ENCODE measurements at places on chromosomes 3 and 15.
A peak's percentile ranks its signal among the peaks of the same experiment; 100 is the strongest.

DNA sequence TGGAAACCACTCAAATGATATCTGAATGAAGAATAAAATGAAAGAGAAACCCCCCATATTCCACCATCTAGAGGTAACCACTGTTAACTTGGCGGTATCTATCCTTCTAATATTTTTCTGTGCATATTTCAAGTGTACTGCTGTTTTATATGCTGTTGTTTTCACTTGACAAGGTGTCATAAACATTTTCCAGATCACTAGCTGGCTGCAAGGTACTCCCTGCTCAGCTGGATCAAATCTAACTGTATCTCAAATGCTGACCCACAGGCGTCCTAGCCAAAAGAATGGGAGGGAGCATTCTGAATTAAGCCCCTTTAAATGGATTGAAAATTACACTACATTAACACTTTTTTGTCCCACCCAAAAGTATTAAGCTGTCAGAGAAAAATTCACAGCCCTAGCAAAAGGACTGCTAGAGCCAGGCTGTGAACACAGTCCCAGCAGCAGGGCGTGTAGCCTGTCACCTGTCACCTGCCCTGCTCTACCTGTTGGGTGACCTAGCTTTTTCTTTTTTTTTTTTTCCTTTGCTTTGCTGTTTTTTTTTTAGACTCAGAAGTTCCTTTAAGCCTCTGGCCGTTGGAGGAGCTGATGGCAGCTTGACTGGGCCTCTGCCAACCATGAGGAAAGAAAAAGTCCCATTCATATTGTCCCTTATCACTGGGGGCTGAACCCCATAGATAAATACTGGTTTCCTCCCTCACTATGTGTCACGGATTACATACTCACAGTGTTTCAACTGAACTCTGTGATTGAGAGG lies 93.7 kb upstream of the TSC22D2 start:
- no peak for DNase-seq

DNA sequence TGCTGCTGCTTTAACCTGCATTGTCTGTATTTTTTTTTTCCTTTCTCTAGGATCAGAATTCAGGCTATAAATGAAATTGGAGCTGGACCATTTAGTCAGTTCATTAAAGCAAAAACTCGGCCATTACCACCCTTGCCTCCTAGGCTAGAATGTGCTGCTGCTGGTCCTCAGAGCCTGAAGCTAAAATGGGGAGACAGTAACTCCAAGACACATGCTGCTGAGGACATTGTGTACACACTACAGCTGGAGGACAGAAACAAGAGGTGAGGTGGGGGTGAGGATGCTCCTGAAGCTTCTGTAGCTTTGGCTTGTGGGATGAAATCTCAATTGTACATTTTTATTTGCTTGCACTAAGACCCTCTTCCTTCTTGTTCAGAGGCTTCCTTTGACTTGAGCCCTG lies 85.7 kb downstream of the GHSR start:
- DNase-seq = no peak

DNA sequence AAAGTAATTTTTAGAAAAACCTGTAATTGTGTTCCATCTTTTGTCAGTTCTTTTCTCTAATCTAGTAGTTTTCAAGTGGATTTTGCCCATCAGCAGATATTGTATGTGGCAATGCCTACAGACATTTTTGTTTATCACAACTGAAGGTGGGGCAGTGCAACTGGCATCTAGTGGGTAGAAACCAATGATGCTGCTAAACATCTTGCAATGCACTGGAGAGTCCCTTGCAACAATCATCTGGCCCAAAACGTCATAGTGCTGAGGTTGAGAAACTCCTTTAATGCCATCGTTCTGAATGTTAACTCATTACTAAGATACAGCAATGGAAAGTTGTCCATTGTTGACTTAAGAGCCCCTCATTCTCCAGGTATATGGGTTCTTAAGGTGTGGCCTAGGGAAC lies 80.1 kb downstream of the BTD start:
- DNase-seq = no peak

DNA sequence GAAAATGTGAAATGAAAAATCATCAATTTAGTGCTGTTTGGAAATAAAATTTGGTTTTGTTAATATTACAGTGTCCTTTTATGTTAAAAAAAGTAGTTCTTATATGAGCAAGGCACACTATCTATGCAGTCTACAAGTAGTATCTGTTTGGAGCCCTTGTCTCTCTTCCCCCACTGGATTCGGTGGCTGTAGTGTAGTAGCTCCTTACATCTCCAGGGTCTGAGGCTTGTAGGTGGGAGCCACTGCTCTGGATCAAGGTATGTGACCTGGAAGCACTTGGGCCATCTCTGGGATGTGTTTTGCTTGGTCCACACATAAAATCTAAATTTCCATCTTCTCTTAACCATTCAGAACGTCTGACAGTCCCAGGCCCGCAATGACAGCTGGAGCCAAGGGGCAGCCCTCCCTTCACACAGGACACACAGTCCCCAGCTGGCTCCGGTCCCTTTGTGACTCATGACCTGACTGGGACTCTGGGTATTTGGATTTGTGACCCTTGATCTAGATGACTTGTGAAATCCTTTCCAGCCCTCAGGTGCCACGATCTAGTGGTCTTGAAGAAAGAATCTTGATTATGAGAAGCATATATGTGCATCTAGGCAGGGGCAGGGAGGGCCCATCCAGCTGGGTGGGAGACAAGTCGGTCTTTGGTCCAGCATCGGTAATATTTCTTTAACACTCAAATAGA lies 80.0 kb downstream of the USP13 start:
- no peak for DNase-seq

DNA sequence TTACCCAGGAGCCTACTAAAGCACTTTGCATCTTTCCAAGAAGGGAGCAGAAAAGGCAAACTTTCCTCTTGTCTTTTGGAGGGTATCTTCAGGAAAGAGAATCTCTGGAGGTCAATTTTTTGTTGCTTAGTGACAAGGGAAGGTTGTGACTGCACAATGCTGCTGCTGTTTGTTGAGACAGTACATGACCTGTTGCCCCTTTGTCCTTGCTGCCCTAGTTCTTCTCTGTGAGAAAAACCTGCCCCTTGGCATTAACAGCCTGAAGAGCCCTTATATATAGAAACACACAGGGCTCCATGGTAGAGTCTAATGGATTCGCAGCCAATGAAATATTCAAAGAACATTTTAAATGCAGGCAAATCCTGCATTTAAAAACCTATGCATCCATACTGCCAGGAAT lies 20.3 kb downstream of the KLHDC8B start:
- no peak for DNase-seq

DNA sequence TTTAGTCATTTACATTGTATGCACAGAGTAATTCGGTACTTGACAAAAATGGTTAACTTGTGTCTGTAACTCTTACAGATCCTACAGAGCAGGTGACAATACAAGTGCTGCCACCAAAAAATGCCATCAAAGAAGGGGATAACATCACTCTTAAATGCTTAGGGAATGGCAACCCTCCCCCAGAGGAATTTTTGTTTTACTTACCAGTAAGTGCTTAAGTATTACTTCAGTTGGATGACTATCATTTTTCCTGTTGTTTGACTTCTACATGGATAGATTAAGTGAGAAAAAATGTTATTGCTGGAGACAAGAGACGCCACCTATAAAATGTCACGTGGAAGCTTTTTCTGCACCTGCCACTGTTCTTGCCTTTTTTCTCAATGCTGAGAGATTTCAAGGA lies 173.2 kb downstream of the ALCAM start:
- no peak for DNase-seq

GRCh38 chr3:197024881-197025735 lies 4.5 kb downstream of the MELTF start:
- DNase-seq = no peak

- no peak for DNase-seq
These were observed 266.5 kb upstream of the LRTM1 start for GRCh38 chr3:55194376-55194775.

DNA sequence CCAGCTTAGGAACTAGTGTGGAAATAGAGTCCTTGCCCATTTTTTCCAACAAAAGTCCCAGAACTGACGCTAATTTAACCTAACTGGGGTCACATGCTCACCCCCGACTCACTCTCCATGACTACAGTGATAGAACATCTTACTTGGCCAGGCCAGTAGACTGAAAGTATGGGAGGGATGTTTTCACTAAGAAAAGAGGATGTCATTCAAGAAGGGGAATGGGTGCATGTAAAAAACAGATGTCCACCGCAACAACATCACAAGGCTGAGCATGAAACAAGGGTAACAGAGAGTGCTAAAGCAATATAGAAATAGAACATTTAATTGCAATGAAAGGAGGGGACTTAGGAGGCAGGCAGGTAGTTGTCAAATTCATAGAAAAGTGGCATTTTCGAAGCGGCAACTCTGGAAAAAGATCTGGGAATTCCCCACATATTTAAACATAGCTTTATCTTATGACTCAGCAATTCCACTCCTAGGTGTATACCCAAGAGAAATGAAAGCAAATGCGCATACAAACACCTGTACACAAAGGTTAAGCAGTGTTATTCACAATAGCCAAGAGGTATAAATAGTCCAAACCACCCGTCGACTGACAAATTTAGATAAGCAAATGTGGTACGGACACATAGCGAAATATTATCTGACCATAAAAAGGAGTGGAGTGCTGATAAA lies 41.1 kb upstream of the UBE2E2 start:
- no peak for DNase-seq

GRCh38 chr15:39434751-39435238 lies 146.1 kb upstream of the THBS1 start:
- no peak for DNase-seq

DNA sequence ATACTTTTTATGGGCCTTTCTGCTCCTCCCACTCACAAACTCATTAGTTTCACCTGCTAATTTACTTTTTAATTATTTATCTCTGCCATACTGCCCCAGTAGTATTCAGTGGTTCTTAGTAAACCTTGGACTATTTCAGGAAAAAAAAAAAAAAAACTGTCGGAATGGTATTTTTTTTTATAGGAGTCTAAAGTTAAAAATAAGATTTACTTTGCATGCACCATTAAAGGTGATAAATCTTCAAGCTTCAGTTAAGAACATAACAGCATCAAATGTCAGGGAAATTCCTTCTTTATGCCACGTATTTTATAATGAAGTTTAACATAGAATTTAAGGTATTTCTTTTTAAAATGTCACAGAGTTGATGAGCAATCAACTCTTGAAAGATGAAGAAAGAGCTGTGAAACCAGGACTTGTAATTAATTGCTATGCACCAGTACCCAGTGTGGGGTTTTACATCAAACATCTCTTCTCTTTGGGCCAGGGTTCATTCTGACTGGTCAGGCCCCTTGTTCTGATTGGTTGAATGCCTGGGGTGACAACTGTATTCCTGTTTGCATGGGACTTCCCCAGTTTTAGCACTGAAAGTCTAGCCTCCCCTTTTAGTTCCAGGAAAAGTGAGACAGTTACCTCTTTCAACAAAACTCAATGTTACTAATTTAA lies 40.3 kb upstream of the PTPRG start:
- DNase-seq = no peak

DNA sequence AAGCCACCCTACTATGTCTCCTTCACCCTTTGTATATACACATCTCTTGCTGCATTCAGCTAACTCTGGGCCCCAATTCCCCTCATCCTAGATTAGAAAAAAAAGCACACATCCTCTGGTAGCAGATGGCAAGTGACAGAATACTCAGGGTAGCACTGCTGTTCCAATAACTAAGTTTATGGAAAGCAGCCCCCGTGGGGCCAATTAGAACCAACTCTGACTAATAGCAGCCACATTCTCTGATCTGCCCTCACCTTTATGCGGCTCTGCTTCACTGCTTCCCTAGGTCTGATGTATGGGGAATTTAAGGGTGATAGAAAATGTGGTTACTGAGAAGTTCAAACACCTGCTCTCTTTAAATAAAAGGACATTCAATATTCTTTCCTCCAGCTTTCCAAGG lies 74.9 kb upstream of the SETMAR start:
- no peak for DNase-seq

GRCh38 chr3:149990423-149990948 lies 19.8 kb upstream of the PFN2 start:
- DNase-seq = no peak

- DNase-seq = no peak
These were observed 53.9 kb downstream of the ROPN1B start for GRCh38 chr3:126022741-126023359.

DNA sequence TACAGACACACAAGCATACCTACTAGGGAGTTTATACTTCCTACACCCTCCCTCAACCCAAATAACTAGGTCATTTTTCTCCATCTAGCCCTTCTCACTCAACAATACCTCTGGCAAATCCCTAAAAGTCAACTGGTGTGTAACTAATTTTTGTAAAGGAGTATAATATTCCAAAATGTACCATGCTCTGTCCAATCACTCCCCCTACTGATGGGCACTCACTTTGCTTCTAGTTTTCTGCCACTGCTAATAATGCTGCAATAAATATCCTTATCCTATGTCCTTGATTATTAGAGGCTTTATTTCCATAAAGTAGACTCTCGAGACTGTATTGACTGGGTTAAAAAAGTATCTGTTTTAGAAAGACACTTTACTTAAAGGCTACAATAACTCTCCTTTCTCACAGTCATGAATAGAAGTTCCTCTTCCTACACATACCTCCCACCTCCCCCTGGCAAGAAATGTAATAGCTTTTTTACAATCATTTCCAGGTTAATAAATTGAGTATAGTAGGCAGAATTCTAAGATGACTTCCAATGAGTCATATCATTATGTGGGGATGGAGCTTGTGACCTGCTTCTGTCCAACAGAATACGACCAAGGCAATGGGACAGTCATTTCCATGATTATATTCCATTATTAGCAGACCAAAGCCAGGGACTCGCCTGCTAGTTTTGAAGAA lies 30.0 kb downstream of the SHQ1 start:
- DNase-seq = peak; percentile 18

- DNase-seq = no peak
These were observed 230.5 kb upstream of the MRPL3 start for GRCh38 chr3:131733086-131733841.

DNA sequence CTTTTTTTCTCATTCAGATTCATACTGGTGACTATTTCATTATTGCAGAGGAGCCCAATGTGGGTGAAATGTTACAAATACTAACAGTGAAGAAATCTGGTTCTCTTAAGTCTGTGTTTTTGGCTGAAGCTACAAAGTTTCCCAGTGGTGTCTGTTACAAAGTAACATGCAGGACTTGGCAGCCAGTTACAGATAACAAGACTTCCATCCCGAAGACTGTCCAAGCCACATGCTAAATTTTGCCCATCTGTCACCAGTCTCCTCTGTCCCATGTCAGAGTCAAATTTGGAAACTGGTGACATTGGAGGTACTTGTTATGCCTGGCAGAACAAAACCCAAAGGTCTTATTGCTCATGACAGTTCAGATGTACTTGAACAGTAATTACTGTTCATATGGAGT lies 269.2 kb upstream of the GOLIM4 start:
- DNase-seq = no peak

DNA sequence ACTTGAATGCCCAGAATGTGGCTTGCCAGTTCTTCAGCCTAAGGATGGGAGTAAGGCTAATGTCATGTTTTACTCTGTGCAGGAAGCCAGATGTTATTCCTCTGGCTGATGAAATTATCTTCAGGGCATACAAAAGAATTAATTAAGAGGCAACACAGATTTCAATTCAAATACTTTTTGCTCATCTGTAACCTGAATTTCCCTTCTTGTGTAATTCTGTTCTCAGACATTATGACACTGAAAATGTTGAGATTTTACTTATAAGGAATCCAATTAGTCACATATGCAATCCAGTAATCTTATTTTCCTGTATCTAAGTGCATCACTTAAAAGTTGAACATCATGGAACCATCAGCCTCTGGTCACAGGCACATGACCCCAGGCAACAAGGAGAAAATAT lies 136.5 kb downstream of the CPNE4 start:
- no peak for DNase-seq

Measured in AG09319 (cell line).